ENCODE measurements at places on chromosomes 7 and 10.

GRCh38 chr10:28367929-28368484, 65.1 kb upstream of the MPP7 start:
- peak; percentile 46 for DNase-seq

- no peak for DNase-seq
These were observed 99.7 kb upstream of the SDK1 start for GRCh38 chr7:3201306-3201705.

DNA sequence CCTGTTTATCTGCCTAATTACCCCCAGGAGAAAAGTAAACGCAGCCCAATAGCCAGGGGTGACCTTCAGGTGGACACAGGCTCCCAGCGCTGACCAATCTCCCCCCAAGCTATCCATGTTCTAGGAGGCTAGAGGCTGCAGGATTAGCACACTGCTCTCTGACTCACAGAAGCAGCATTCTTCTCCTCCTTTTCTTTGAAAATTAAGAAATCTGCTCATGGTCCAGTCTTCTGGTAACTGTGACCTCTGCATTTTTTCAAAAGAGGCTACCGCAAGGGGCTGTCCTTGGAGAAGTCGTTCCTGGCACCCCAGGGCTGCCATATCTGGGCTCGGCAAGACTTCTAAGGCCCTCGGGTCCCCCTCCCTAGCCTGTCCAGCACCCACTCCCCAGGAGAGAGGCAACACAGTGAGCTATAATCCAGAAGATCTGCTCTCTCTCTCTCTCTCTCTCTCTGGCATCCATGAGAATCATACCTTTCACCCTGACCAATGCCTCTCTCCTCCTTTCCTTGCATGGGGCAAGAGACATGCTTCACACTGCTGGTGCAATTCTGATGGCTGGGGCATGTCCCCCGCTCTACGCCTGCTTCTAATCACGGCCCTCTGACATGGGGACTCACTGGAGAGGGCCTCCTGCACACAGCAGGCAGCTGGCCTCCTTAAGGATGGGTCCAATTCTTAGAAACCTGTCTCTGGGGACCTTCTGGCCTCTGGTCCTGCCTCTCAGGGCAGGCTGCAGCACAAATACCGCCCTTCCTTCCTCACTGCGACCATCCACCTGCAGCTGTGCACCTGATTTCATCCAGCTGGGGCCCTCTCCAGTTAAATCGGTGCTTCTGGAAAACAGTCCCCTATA, 27.3 kb downstream of the ANXA11 start:
- DNase-seq, result no peak

DNA sequence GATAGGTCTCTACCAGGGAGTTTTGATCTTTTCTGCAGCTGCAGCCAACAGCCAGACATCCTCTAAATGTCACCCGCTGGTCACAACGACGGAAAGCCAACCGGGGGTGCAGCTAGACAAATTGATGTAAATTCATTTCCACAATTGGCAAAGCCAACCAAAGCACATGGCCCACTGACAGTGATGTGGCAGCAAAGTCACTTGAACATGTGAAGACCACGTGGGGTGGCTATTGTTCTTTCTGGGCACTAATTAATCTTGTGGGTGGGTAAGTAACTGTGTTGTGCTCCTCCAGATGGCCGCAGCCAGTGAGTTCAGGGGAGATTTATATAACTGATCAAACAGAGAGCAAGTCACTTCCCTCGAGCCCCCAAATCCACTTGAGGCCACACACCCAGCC, 354.1 kb downstream of the ANKRD30A start:
- DNase-seq, result no peak

All from activated T-cell treated with anti-CD3 and anti-CD28 coated beads, Interleukin-2, amount 50 U/mL, for 4 hours (primary cell).